ENCODE measurements at places on chromosomes 12 and 14.

DNA sequence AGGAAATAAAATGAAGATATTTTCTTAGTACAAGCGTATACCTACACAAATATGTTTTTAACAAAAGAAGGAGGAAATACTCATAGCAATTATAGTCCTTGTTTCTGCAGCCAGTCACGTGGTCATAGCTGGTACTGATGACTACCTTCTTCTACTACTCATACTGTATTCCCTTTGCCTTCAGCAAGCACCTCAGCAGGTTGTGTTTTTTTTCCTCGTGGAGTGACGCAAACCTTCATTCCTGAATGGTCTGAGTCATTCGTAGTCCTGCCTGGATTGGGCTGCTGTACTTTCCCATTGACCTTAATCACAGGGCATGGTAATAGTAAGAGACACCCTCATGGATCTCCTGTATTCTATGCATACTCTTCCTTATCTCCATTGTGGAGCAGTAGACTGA lies 25.7 kb upstream of the SLC16A7 start:
- DNase-seq = no peak

DNA sequence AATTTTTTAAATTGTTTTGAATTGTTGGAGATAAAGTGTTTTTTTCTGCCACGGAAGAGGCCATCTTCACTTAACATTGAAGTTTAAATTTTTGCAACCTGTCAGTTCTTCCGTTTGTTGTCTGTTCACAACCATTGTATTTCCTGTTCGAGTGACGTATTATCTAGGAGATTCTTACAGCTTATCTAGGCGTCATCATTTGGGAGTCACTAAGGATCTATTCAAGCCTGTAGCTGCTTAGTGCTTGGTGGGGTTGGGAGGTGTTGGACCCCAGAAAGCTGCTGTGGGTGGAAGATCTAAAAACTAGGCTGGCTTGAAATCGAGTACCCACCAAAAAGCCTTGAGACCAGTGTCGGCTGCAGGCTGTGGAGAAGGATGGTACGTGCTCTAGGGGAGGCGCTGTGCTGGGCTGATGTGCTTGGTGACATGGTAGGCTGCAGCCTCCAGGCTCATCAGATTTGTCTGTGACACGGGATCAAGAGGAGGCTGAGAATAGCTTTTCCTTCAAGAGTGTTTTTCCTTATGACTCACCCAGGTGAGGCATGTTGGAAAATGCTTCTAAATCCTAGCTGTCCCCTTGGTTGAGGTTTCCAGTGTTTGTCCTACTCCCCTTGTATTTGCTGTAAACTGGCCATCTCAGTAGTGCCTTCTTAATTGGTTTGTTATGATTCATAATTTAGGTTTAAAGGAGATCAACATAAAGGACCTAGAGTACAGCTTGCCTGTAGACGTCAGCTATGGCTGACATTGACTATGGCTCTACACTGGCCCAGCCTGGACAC lies 57.8 kb downstream of the ATG14 start:
- DNase-seq = no peak

DNA sequence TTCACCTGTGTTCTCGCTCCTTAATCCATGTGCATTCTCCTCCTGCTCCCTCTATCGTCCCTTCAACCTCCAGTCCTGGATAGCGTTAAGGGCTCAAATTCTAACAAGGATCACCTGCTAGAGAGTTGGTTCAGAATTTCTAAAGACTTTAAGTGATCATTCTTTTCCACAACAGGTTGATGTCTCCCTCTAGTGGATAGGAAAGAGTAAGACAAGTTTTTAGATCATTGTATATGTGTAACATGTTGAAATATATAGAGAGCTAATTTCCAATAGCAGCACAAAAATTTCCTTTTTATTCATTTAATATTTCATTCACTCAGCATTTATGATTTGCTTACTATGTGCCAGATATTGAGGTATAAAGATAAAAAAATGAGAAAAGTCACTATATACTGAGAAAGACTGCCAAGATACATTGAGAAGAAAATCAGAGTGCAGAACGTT lies 9.3 kb upstream of the ESR2 start:
- DNase-seq = peak; percentile 43

DNA sequence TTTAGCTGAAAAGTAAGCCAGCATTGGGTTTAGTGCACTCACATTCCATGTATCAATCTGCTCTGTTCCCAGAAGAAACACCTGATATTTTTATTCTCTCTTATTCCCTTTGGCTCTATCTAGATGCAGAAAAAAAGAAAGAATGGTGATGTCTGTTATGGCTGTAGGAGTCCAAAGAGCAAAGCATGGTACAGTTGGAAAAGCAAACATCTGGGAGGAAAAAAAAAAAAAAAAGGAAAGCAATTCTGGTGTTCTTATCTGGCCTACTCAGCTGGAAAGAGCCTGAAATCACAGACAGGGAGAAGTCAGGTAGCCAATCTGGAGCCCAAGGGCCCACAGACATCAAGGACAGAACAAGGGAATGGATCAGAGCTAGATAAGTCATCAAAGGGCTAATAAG lies 293.9 kb downstream of the DUSP6 start:
- DNase-seq = no peak

DNA sequence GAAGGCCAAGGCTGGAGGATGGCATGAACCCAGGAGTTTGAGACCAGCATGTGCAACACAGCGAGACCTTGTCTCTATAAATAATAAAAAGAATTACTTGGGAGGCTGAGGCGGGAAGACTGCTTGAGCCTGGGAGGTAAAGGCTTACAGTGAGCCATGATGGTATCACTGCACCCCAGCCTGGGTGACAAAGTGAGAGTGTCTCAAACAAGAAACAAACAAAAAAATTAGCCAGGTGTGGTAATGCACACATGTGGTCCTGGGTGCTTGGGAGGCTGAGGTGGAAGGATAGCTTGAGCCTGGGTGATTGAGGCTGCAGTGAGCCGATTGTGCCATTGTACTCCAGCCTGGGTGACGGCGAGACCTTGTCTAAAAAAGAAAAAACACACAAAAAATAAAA lies 1.7 kb upstream of the GPRC5A start:
- DNase-seq = no peak

DNA sequence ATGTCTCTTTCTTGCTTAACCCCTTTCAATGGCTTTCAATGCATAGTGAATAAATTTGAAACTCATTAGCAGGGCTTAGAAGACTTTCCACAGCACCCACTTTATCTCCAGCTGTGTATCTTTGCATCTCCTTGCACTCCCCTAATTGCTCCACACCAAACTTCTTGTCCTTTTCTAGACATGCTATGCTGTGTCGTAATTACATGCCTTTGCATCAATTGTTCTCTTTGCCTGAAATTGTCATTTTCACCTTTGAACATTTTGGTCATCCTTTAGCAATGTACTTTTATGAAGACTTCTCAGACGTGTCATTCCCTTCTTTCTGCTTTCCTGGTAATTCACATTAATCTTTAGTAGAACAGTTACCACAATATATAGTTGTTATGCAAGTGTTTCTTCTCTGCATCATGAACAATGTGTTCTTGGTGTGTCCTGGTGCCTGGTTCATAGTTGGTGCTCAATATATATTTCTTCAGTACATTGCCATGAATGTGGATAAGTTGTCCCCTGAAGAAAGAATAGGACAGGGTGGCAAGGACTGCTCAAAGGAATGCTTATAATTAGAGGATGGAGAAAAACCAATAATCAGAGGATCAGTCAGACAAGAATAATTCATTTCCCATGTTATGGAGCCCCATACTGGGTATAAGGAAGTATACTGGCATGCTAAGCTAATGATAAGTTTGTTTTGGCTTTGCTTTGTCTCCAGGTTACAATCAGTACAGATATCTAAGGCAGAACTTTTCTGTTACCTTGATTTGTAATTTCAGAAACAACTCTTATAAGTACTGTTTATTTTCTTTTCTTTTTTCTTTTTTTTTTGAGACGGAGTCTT lies 27.2 kb downstream of the ARF6 start:
- no peak for DNase-seq

- no peak for DNase-seq
These were observed 6.4 kb upstream of the EP400 start for GRCh38 chr12:131943389-131943788.

DNA sequence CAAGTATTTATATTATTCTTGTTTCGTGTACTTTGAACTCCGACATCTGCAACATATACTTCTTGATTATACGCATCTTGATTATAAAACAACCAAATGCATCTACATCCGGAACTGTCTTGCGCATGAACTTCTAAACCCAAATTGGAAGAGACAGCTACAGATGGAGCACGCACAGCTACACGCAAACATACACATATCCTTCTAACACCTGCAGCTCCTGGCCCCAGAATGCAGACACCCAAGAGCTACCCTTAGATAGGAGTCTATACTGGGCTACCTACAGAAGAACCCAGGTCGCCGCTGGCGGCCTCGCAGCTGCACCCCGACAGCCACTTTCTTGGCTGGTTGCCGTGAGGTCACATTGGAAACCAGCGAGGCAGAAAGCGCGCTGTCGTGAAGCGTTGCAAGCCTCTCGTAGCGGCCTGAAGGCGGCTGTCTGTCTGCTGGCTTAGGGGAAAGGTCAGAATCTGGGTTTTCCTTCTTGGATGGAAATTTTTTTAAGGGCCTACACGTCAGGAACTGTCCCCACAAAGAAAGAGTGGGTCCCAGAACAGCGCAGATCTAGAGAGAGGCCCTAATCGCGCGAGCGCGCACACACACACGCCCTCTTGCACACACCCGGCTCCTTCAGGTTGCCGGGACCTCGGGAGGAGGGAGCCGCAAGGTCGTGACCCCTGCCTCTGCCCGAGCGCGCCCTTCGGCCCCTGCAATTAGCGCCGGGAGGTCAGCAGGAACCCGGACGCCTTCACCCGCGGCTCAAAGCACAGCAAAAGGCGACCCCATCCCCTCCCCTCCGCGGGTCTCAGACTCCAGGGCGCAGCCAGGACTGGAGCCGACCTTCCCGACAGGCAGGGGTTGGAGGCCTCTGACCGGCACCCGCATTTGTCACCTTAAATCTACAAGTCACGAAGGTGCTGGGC lies 17.0 kb downstream of the TBX3 start:
- DNase-seq = no peak

DNA sequence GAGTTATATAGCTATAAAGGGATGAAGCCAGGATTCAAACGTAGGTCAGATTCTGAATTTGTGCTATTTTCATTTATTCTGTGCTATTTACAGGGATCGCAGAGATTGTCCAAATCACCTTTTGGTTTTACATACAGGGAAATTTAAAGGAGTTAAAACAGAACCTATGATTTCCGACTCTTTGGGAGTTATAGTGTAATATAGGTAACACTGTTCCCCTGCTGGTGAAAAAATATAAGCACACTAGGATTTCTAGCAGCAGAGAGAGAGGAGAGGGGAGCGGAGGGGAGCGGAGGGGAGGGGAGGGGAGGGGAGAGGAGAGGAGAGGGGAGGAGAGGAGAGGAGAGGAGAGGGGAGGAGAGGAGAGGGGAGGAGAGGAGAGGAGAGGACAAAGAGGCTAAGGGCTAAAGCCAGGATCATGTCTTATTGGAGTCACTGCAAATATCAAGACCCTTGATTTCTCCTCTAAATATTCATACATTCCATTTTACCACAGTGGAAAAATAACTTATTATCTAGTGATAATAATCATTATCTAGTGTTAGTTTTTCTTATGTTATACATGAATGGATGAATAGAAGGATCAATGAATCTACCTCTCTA lies 46.2 kb upstream of the KCNH5 start:
- no peak for DNase-seq

DNA sequence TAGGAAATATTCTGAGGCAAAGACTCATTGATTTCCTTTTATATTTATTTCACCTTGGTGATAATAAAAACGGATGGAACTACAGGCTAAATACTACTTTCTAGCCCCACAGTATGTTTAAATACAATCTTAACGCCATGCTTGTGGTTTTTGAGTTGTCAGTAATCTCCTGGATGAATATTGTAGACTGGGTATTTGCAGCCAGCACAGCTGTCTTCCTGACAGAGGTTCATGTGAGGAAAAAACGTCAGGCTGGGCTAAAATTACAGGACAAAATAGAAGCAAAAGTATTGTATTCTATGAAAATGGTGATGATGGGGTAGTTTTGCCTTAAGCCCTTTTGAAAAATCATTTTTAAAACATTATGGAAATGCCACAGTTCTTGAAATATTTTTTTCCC lies 140.9 kb downstream of the CCDC91 start:
- no peak for DNase-seq

- no peak for DNase-seq
These were observed 128.4 kb upstream of the SSTR1 start for GRCh38 chr14:38079268-38079667.

GRCh38 chr14:85566603-85567002 lies 36.7 kb downstream of the FLRT2 start:
- DNase-seq = no peak

DNA sequence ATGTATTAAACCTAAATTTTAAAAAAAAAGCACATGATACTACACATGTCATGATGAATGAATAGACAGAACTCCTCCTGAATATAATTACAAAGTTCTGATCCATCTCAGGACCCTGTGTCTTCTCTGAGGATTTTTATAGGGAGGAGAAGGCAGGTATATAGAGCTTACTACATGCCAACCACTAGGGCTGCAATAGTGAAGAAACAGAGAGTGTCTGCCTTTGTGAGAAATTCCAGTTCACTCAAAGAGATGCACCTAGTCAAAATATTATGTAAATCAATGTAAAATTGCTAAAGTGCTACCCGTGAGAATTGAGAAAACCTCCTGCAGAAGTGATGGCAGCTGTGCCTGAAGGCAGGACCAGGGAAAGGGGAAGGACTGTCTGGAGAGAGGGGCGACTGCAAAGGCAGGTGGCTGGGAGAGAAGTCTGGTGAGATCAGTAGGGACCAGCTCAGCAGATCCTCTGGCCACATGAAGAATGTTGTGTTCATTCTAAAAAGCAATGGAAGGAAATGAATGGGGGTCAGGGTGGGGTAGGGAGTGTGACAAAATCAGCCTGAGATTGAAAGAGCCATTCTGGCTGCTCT lies 15.1 kb downstream of the ABHD4 start:
- no peak for DNase-seq

All from DMS 273 treated with DMSO at 0.1 percent for 48 hours (cell line).